ENCODE measurements at places on chromosomes 5 and 9. TPM values are rescaled to one million over a fixed set of nuclear protein-coding genes. Genes with fewer than 3 reads are reported as not detected.
A peak's percentile ranks its signal among the peaks of the same experiment; 100 is the strongest.

The IL17B gene
- total RNA-seq: not detected

The ENTREP1 gene
- total RNA-seq: 1.8 TPM

The CCDC187 gene
- total RNA-seq: 0.73 TPM

The UGT3A1 gene
- total RNA-seq: not detected

The CCDC180 gene
- total RNA-seq: 3.0 TPM

The CREB3 gene
- total RNA-seq: 29.4 TPM

The FNIP1 gene
- total RNA-seq: 46.0 TPM

The BAAT gene
- 18.6 TPM for total RNA-seq

The DOK3 gene
- total RNA-seq: 14.5 TPM

The OLFML2A gene
- 0.88 TPM for total RNA-seq

DNA sequence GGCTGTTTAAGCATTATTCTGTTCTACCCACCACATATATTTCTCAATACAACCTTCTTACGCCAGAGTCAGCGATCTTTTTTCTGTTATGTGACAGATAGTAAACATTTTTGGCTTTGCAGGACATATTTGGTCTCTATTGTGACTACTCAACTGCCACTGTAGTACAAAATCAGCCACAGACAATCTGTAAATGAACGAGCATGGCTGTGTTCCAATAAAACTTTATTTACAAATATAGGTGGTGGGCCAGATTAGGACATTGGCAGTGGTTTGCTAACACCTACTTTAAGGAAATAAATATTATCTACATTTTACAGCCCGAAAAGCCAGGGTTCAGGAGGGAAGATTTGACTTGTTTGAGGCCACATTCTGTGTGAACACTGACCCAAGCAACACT, 40.2 kb upstream of the FBXW11 start:
- no peaks in the 10 kb centered on the region for H3K4me1 ChIP-seq
- H3K27ac ChIP-seq: no peak overlapping the region
- no peaks in the 10 kb centered on the region for H3K27me3 ChIP-seq
- DNase-seq: no peak
- peaks cover 15% of the 10 kb centered on the region for H3K36me3 ChIP-seq
- no peak overlapping the region for H3K4me3 ChIP-seq

- no peak overlapping the region for H3K27ac ChIP-seq
- H3K27me3 ChIP-seq: peaks cover 10% of the 10 kb centered on the region
- H3K36me3 ChIP-seq: no peaks in the 10 kb centered on the region
- no peak overlapping the region for H3K4me3 ChIP-seq
- peak; percentile 83 for DNase-seq
- H3K4me1 ChIP-seq: no peaks in the 10 kb centered on the region
Measured at GRCh38 chr9:35882263-35882848, 12.2 kb upstream of the OR13J1 start.

DNA sequence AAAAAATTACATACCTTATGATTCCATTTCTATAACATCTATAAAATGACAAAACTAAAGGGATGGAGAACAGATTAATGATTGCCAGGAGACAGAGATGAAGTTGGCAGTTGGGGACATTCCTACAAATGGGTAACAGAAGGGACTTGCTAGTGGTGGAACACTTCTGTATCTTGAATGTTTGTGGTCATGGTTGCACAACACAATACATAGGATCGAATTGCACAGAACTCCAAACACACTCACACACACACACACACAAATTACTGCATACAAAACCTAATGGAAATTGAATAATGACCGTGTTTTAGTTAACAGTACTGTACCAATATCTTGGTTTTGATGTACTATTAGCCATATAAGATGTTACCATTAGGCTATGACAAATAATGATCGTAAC, 330.7 kb upstream of the POU5F2 start:
- no peak overlapping the region for H3K27ac ChIP-seq
- H3K36me3 ChIP-seq: no peaks in the 10 kb centered on the region
- H3K4me3 ChIP-seq: no peak overlapping the region
- H3K27me3 ChIP-seq: no peaks in the 10 kb centered on the region

GRCh38 chr5:82784521-82784920, 292.7 kb downstream of the TMEM167A start:
- DNase-seq: no peak
- H3K27ac ChIP-seq: no peak overlapping the region
- no peaks in the 10 kb centered on the region for H3K27me3 ChIP-seq
- no peaks in the 10 kb centered on the region for H3K4me1 ChIP-seq
- H3K36me3 ChIP-seq: no peaks in the 10 kb centered on the region
- no peak overlapping the region for H3K4me3 ChIP-seq

GRCh38 chr9:27726244-27727081, 153.2 kb upstream of the C9orf72 start:
- H3K4me1 ChIP-seq: no peaks in the 10 kb centered on the region
- H3K36me3 ChIP-seq: no peaks in the 10 kb centered on the region
- H3K27me3 ChIP-seq: peaks cover 11% of the 10 kb centered on the region

DNA sequence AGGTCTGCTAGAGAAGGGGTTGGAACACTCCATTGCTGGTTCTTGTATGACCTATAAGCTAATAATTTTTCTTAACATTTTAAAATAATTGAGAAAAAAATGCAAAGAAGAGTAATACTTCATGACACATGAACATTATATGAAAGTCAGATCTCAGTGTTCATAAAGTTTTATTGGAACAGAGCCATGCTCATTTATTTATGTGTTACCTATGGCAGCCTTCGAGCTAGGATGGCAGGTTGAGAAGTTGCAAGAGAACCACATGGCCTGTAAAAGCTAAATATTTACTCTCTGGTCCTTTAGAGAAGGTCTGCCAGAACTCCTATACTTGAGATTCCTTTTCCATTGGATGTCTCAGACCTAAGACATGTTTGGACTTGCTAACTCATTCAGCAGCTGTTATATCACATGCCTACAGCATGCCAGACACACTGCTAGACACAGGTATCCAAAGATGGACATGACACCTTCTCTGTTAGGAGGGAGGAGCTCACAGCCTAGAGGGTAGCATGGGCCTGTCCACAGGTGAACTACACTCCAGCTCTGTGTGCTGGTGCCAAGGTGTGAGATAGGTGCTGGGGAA, 304.3 kb downstream of the ARHGAP26 start:
- no peak overlapping the region for H3K27ac ChIP-seq
- no peak overlapping the region for H3K4me3 ChIP-seq
- no peaks in the 10 kb centered on the region for H3K4me1 ChIP-seq
- H3K27me3 ChIP-seq: no peaks in the 10 kb centered on the region
- H3K36me3 ChIP-seq: peaks cover 20% of the 10 kb centered on the region
- no peak for DNase-seq

DNA sequence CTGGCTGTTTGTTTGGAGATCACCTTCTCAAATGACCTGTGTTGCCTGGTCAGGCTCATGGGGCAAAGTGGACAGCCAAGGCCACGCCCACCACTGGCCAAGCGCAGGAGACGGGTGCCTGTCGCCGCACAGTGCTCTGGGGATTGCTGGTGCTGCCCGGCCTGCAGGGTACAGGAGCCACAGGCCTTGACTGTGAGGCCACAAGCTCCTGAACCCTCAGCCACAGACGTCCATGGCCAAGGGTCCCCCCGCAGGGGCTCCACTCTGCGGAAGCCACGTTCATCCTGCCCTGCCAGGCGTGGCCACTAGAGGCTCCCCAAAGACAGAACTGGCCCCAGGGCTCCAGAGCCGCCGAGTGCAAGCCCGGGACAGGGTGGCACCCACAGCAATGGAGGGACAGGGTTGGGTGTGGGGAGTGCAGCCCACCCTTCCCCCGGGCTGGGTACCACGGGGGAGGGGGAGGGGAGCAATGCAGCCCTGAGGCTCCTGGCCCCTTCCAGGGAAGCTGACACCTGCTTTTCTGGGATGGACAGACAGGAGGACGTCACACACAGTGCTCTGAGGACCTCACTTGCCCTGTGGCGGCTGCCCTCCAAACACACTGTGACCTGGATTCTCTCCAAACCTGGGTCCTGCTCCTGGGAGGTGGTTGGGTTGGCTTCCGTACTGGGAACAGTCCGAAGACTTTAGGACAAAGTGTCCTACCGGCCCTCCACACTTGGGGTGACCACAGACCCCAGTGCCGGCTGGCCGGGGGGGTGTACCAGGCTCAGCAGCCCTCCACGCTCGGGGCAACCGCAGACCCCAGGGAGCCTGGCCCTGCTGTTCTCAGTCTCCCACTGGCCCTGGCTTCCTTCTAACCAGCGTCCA, 21.5 kb downstream of the TPPP start:
- peak; percentile 80 for DNase-seq
- peak overlapping the region; percentile 64 for H3K4me3 ChIP-seq
- peaks cover 67% of the 10 kb centered on the region for H3K36me3 ChIP-seq
- H3K4me1 ChIP-seq: peaks cover 10% of the 10 kb centered on the region

GRCh38 chr5:83947763-83948162, 227.1 kb upstream of the HAPLN1 start:
- no peak overlapping the region for H3K27ac ChIP-seq
- no peaks in the 10 kb centered on the region for H3K4me1 ChIP-seq

- DNase-seq: no peak
- H3K27me3 ChIP-seq: no peaks in the 10 kb centered on the region
- no peaks in the 10 kb centered on the region for H3K4me1 ChIP-seq
- H3K27ac ChIP-seq: no peak overlapping the region
Measured at GRCh38 chr9:77099388-77099787, 77.9 kb upstream of the VPS13A start.

GRCh38 chr5:126521130-126521529, 73.9 kb downstream of the ALDH7A1 start:
- H3K4me1 ChIP-seq: no peaks in the 10 kb centered on the region
- H3K36me3 ChIP-seq: no peaks in the 10 kb centered on the region

GRCh38 chr5:147223948-147224791, 10.7 kb upstream of the STK32A start:
- no peak overlapping the region for H3K27ac ChIP-seq
- H3K27me3 ChIP-seq: no peaks in the 10 kb centered on the region
- H3K36me3 ChIP-seq: no peaks in the 10 kb centered on the region
- peaks cover 10% of the 10 kb centered on the region for H3K4me1 ChIP-seq

Data from Calu3 (cell line).